ENCODE measurements at places on chromosomes 11 and 22. TPM values are rescaled to one million over a fixed set of nuclear protein-coding genes. Genes with fewer than 3 reads are reported as not detected.

- peaks cover 4% of the 10 kb centered on the region for H3K27me3 ChIP-seq
- no peaks in the 10 kb centered on the region for H3K36me3 ChIP-seq
- no peak overlapping the region for H3K27ac ChIP-seq
- H3K4me3 ChIP-seq = no peak overlapping the region
These were observed 2.0 kb upstream of the CDK2AP2 start for GRCh38 chr11:67510023-67510345.

DNA sequence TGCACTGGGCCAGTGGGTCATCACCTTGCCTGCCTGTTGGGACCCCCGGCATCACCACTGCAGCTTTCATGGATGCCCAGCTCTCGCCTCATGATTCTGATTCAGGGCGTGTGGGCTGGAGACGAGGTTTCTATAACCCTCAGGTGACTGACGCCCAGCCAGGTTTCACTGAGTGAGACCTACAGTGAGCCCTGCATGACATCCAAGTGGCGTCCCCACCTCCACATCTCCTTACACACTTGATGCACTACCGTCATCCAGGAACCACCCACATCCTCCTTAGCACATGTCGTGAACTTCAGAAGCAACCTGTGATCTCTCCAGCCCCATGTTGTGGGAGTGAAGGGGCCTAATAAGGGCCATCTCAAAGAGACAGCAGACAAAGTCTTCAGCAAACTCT, 257.5 kb downstream of the CTTN start:
- DNase-seq = no peak
- no peak overlapping the region for H3K4me3 ChIP-seq
- H3K36me3 ChIP-seq = no peaks in the 10 kb centered on the region

DNA sequence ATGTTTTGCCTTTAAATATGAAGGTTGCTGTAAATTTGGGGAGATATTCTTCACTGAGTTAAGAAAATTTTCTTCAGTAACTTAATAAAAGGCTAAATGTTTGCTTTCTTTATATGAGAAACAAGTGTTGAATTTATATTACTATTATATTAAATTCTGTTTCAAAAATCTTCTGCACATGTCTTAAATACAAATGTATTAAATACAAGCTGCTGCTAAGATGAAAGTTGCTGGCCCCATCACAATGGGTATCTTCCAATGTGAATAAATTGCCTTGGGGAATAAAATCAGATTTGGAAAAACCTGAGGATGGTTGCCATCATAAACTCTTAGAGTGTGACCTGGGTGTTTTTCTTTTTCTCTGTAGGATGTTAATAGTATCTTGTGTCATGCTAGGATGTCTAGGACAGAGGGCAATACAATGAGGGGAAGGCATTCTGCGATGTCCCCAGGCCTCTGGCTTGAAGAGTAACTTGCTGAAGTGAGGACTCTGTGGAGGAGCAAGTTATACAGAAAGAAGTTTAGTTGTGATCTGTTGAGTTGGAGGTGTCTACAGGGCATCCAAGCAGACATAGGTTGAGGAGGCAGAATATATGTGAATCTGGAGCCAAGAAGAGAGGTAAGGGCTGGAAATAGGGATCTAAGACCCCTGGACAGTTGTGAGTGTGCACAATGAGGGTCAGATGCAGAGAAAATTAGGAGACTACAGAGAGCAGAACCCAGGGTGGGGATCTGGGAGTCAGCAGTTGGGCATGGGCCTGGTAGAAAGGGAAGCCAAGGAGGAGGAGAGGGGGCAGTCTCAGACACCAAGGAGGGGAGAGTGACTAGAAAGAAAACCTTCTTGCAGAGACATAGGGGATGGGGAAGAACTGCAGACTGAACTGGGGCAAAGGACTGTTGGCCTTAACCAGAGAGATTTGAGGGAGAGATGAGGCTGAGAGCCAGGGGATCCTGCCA, 4.8 kb downstream of the IGLL5 start:
- no peaks in the 10 kb centered on the region for H3K36me3 ChIP-seq
- H3K27me3 ChIP-seq = peaks cover 48% of the 10 kb centered on the region
- no peak overlapping the region for H3K27ac ChIP-seq

DNA sequence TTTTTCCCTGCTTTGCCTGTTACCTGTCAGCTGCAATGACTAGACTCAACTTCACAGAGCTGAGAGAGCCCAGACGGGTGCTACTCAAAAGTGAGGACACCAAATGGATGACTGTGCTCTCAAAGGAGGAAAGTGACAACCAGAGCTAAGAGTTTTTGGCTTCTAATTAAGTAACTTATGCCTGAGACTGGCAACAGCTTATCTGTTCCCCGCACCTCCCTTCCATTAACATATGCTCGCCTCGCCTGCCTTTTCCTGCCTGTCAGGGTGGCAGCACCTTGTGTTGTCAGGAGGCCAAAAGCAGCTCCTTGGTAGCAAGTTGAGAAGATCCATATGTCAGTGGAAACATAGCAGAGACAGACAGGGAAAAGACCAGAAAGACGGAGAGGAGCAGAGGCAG, 573.9 kb upstream of the KIRREL3 start:
- H3K4me3 ChIP-seq = no peak overlapping the region
- no peaks in the 10 kb centered on the region for H3K36me3 ChIP-seq
- no peaks in the 10 kb centered on the region for H3K4me1 ChIP-seq
- H3K27ac ChIP-seq = no peak overlapping the region

DNA sequence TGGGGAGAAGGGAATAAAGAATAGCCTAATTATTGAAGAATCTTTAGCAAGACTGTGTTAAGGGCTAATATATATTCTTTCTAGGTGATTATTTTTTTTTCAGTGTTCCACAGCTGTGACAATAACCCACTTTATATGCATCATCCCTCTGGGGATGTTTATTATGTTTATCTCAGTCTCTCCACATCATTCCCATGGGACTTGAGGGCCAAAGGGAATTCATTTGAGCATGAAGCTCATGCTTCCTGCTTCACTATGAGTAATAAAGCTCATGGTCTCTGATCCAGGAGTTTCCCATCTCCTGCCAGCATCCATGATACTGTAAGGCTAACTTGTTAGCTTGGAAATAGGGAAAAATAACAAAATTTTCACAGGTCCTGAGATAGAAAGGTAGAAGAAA, 1888.4 kb downstream of the LRRC4C start:
- no peaks in the 10 kb centered on the region for H3K36me3 ChIP-seq
- H3K27ac ChIP-seq = no peak overlapping the region
- DNase-seq = no peak
- H3K4me1 ChIP-seq = no peaks in the 10 kb centered on the region
- H3K27me3 ChIP-seq = no peaks in the 10 kb centered on the region
- no peak overlapping the region for H3K4me3 ChIP-seq

DNA sequence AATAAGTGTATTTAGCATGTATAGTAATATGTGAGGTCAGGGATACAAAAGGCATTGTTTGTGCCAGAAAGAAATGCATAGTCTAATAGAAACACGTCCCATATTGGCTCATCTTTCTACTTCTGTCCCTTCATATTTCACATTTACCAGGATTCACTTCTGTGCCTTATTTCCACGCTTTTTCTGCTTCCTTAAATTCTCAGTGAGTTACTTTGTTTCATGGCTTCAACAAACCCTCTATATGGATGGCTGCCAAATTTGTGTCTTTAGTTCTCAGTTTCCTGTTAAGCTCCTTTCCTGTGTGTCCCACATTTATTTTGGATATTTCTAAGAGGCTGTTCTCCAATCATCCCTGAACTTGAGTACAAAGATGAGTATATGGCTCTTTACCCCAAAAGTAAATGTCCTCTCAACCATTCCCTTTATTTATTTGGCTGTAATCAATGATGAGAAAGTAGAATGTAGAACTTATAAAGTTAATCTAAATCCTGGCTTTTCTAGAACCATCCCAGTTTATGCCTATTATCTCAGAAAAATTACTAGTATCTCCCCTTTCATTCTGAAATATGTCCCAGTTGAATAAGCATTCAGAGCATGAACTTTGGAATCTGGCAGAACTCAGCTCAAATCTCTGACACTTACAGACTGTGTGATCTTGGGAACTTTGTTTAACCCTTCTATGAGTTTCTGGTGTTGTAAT, 23.5 kb downstream of the OR8B12 start:
- no peaks in the 10 kb centered on the region for H3K36me3 ChIP-seq
- no peaks in the 10 kb centered on the region for H3K4me1 ChIP-seq
- H3K27me3 ChIP-seq = peaks cover 31% of the 10 kb centered on the region
- DNase-seq = no peak
- no peak overlapping the region for H3K4me3 ChIP-seq

DNA sequence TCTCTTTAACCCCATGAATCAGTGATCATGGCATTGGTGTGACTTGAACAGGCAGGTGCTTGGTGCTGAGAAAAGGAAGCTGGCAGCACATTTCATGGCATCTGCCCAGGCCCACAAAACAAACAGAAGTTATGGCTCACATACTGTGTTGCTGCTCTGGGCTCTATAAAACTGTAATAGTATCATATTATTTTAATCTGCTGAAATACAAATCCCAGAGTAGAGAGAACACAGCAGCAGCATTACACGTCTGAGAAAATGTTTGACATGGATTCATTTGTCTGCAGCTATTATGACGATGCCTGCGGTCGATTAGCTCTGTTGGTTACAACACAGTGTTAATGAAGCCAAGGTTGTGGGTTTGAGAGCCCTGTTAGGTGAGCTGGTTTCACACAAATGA, 80.8 kb downstream of the ALX4 start:
- peaks cover 22% of the 10 kb centered on the region for H3K4me1 ChIP-seq
- no peak for DNase-seq
- H3K36me3 ChIP-seq = peaks cover 6% of the 10 kb centered on the region
- no peaks in the 10 kb centered on the region for H3K27me3 ChIP-seq

DNA sequence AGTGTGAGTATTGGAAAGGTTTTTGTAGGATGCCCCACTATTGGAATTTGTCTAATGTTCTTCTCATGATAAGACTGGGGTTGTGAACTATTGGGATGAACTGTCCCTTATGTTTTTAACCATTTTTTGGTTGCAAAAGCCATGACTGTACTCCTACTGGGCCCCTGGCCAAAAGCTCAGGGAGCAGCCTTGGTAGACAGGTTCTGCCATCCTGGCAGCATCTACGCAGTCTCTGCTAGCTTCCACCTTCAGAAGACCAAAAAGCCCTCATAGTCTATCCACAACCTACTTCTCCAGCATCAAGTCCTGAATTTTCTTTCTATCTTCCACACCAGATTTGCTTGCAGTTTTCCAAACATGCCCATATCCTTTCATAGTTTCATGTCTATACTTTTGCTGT, 211.8 kb downstream of the TENM4 start:
- no peak for DNase-seq
- no peaks in the 10 kb centered on the region for H3K36me3 ChIP-seq
- no peak overlapping the region for H3K27ac ChIP-seq
- H3K4me3 ChIP-seq = no peak overlapping the region
- H3K4me1 ChIP-seq = peaks cover 8% of the 10 kb centered on the region

GRCh38 chr11:100706179-100706578, 19.1 kb downstream of the ARHGAP42 start:
- H3K27me3 ChIP-seq = no peaks in the 10 kb centered on the region
- no peaks in the 10 kb centered on the region for H3K36me3 ChIP-seq
- no peak overlapping the region for H3K27ac ChIP-seq
- no peak overlapping the region for H3K4me3 ChIP-seq
- peaks cover 35% of the 10 kb centered on the region for H3K4me1 ChIP-seq
- no peak for DNase-seq

- H3K27me3 ChIP-seq = no peaks in the 10 kb centered on the region
- H3K4me1 ChIP-seq = peaks cover 12% of the 10 kb centered on the region
- H3K27ac ChIP-seq = no peak overlapping the region
- no peaks in the 10 kb centered on the region for H3K36me3 ChIP-seq
- H3K4me3 ChIP-seq = no peak overlapping the region
These were observed 37.8 kb downstream of the PPFIBP2 start for GRCh38 chr11:7551571-7551970.

GRCh38 chr11:71995726-71996291, 2.9 kb upstream of the IL18BP start:
- H3K4me3 ChIP-seq = no peak overlapping the region
- no peak overlapping the region for H3K27ac ChIP-seq
- peaks cover 18% of the 10 kb centered on the region for H3K36me3 ChIP-seq
- peaks cover 24% of the 10 kb centered on the region for H3K4me1 ChIP-seq
- no peak for DNase-seq
- no peaks in the 10 kb centered on the region for H3K27me3 ChIP-seq

DNA sequence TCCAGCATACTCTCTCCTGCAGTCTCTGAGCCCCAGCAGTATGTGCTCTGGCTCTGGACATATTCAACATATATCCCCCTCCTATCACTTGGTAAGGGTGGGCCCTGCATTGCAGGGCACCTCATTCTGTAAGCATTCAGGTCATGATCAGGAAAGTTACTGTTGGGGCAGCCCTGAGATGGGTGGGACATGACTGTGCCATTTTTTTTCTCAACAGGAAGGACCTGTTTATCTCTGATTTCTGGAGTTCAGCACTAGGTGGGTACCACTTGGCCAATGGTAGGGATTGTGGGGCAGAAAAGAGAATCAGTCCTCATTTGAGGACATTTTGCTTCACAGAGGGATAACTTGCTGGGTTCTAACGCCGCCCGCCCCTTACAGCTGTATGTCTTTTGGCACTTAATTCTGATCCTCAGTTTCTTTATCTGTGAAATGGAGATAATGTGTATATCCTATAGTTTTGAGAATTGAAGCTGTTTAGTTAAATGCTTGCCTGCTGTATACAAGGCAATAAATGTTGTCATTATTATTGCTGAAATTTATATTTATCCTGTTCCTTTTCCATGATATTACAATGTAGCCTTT, 2.2 kb downstream of the SRRD start:
- no peak for DNase-seq
- no peak overlapping the region for H3K4me3 ChIP-seq
- H3K27ac ChIP-seq = no peak overlapping the region
- peaks cover 50% of the 10 kb centered on the region for H3K4me1 ChIP-seq
- peaks cover 4% of the 10 kb centered on the region for H3K36me3 ChIP-seq

GRCh38 chr11:84747871-84748270, 879.3 kb downstream of the DLG2 start:
- DNase-seq = no peak
- H3K4me1 ChIP-seq = no peaks in the 10 kb centered on the region
- no peak overlapping the region for H3K27ac ChIP-seq
- H3K36me3 ChIP-seq = no peaks in the 10 kb centered on the region
- peaks cover 5% of the 10 kb centered on the region for H3K27me3 ChIP-seq

The CDKN1C gene
- 14.6 TPM for total RNA-seq

The MMP8 gene
- not detected for total RNA-seq

The PIK3IP1 gene
- 6.8 TPM for total RNA-seq

The SLC37A2 gene
- not detected for total RNA-seq

Data from chondrocyte (in vitro differentiated cells).